ENCODE measurements at places on chromosomes 7 and 10.
A peak's percentile ranks its signal among the peaks of the same experiment; 100 is the strongest.

DNA sequence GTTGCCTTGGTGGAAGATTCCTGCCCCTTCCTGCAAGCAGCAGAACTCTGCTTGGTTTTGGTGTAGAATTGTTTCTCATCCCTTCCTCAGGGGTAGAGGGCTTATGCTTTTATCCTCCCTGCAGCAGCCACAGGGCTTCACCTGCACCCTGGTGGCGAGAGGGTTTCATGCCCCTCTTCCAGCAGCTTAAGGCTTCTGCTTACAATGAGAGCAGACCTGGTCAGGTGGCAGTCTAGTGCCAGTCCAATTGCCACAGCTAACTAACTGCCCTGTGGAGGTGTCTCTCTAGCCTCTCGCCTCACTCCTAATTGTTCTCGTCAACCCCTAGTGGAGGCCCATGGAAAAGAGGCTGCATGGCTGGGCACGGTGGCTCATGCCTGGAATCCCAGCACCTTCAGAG is 19.3 kb downstream of the ACBD7 start:
- no peak for DNase-seq

DNA sequence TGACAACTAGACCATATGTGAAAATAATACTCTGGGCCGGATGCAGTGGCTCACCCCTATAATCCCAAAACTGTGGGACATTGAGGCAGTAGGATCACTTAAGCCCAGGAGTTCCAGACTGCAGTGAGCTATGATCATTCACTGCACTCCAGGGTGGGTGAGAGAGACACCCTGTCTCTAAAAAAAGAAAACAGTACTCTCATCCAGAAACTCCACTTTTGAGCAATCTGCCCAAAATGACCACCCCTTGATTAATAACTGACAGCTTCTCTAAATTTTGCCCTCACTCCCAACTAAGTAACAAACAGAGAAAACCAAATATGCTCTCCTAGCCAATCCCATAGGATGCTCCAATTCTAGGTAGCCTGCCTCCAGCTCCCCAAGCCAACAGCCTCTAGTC is 62.5 kb upstream of the AKR1E2 start:
- no peak for DNase-seq

- no peak for DNase-seq
These were observed 26.0 kb upstream of the THSD7A start for GRCh38 chr7:11858026-11858425.

GRCh38 chr10:79995979-79996634 is 47.2 kb upstream of the SFTPD start:
- no peak for DNase-seq

- DNase-seq, result no peak
These were observed 9.1 kb downstream of the MDFIC start for GRCh38 chr7:114930829-114931655.

DNA sequence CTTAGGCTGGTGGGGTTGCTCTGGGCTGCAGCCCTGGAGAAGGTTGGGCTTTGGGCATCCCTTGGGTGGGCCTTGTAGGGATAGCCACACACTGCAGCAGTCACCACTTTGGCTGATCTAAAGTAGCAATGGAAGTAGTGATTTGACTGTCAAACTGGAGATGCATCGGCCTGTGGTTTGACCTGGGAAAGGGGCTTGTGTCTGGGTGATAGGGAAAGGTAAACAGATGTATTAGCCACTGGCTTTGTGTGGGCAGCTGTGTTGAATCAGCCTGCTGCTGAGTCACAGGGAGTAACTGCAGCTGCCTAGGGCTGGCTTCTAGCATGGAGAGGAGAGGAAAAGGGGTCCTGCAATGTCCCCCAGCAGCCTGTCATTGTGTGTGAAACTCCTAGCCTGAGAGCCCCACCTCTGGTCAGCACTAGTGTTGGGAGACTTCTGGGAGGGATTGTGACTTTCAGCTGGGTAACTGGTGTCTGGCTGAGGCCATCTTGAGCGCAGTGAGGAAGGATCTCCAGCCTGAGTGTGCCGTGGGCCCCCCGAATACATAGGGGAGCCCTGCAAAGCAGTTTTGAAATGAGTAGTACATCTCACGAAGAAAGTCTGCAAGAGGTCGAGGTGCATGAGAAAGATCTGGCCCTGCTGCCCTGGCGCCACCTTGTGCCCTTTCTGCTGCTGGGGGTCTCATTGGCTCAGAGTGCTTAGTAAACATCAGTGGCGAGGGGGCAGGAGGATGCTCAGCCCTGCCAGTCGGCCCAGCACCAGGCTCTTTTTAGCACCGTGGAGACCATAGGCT is 117.3 kb downstream of the FANK1 start:
- peak; percentile 6 for DNase-seq

- DNase-seq, result no peak
These were observed 83.7 kb downstream of the KIAA1217 start for GRCh38 chr10:24292304-24293293.

GRCh38 chr7:58316-58715 is 134.1 kb upstream of the FAM20C start:
- no peak for DNase-seq

DNA sequence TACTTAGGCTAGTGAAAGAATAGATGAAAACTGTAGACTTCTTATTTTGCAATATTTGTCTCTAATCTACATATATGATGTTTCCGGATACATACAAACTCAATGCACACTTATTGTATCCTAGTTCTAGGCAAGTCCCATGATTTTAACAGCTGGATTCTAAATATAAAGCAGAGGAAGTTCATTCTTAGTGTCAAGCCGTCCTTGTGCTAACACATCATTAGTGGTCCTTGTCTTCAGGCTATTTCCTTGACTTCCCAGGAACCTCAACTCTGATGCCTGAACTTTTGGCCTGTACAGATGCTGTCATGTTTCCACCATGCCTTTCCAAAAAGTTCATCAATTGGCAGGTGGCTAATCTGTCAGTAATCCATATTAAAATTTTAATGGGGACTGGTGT is 301.9 kb upstream of the DGKB start:
- no peak for DNase-seq

DNA sequence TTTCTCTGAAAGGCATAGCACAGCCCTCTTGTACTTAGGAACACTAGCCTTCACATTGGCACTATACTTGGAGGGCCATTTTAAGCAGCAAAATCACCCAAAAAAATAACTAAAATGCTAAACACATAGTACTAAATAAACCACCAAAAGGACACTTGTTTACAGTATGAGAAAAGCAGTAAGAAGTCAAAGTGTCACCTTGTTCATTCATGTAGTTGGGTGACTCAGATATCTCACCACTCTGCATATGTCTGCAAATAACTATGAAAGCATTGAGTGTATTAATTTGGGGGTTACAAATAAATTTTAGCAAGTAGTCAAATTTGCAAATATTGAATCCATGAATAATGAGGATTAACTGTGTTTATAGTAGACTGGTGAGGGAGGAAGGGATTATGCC is 107.6 kb downstream of the ELAPOR2 start:
- DNase-seq, result no peak

- DNase-seq, result no peak
These were observed 2.7 kb upstream of the PNLIPRP1 start for GRCh38 chr10:116587878-116588591.

DNA sequence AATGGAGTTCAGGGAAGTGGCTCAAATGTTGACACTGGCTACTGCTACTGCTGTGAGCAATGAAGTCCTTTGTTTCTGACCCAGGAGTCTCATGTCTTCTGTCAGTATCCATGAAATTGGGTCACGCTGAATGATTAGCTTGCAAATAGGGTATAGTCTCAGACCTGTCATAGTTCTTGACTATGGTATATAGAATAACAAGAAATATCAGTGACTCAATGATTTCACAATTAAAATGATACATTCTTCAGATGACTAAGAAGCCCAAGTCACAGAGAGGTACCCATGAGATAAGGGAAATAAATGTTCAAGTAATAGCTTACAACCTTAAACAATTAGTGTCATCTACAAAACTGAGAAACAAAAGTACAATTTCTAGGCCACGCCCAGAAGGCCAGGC is 89.3 kb downstream of the LYZL2 start:
- no peak for DNase-seq

GRCh38 chr10:133461841-133462240 is 8.1 kb downstream of the SCART1 start:
- no peak for DNase-seq

- no peak for DNase-seq
These were observed 37.4 kb upstream of the KDM7A start for GRCh38 chr7:140214075-140214684.

GRCh38 chr7:82389876-82390275 is 53.7 kb downstream of the CACNA2D1 start:
- no peak for DNase-seq

GRCh38 chr10:100766693-100767421 is 21.5 kb downstream of the PAX2 start:
- DNase-seq, result no peak

DNA sequence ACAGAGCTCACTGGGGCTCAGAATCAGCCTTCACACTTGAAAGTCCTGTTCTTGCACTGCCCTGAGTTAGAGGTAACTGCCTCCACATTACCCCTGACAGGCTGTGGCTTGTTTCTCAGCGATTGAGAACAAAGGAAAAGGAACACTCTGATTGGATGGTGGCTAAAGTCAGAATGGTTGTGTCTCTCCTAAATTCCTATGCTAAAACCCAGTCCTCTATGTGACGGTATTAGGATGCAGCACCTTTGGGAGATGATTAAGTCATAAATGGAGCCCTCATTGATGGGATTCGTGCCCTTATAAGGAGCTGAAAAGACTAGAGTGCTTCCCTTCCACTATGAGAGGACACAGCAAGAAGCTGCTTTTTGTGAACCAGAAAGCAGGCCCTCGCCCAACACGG is 38.9 kb upstream of the DGKI start:
- no peak for DNase-seq

DNA sequence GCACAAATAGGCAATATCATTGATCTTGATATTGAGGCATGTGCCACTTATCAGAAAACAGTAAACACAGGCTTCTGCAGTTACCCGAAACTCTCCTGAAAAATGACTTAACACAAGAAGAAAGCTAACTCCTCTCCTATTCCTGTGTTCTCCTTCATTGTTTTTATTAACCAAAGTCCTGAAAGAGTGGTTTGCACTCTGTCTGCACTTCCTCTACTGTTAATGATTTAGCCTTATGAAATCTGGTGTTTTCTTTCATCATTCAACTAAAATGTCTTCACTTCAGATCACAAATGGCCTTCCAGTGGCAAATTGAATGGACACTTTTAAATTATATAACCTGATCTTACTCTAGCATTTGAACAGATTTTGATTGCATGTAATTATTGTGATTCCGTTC is 630.6 kb upstream of the PHF14 start:
- no peak for DNase-seq

DNA sequence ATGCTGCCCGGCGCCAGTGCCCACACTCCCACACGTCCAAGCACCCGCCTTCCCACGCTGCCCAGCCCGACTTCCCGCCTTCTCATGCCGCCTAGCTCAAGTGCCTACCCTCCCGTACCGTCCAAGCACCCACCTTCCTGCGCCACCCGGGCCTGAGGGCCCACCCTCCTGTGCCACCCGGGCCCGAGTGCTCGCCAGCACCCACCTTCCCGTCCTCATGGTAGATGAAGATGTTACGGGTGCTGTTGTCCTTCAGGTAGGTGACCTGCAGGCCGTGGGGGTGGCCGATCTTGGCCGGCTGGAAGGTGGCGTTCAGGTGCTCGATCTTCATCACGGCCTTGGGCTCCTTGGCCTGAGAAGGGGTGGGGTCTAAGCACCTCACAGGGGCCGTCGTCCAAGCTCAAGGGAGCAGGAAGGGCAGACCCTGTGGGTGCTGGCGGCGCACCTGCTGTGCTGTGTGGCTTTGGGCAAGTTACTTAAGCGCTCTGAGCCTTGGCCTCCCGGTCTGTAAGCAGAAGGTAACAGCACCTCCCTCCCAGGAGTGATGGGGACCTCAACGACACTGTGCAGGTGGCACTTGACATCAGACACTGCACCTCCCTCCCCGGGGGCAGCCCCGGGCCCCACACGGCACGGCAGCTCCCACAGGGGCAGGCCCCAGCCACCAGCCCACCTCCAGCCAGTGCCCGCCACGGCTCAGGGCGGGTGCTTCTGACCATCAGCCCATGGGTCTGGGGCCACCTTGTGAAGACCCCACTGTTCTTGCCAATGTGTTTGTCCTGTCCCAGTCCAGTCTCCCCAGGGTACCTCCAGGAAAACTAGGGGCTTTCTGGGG is 27.8 kb downstream of the GET4 start:
- no peak for DNase-seq

GRCh38 chr10:66931340-66931948 is 5.6 kb downstream of the LRRTM3 start:
- DNase-seq, result peak; percentile 30

- no peak for DNase-seq
These were observed 13.7 kb downstream of the SRGN start for GRCh38 chr10:69101451-69102095.

DNA sequence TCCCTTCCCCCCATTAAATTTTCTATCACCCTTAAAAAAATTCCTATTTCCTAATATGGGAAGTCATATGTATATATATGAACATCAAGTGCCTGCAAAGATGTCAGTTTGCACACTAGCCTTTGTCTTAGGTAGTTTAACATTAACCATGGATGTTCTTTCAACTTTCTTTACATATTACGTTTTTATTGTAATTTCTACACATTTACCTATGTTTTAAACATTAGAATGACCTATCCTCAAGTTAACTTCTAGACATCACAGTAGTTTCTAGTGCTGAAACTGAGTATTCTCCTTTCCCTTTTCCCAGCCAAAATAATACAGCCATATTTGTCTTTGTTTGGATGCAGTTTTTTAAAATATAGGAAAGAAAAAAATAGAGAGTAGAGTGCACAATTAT is 5.8 kb downstream of the DLX6 start:
- DNase-seq, result no peak

GRCh38 chr10:50369931-50370330 is 118.6 kb upstream of the ASAH2 start:
- DNase-seq, result no peak

- peak; percentile 89 for DNase-seq
These were observed 110.7 kb downstream of the ZNF467 start for GRCh38 chr7:149662591-149663095.

- no peak for DNase-seq
These were observed 28.0 kb downstream of the DNAJC1 start for GRCh38 chr10:21975378-21975990.

DNA sequence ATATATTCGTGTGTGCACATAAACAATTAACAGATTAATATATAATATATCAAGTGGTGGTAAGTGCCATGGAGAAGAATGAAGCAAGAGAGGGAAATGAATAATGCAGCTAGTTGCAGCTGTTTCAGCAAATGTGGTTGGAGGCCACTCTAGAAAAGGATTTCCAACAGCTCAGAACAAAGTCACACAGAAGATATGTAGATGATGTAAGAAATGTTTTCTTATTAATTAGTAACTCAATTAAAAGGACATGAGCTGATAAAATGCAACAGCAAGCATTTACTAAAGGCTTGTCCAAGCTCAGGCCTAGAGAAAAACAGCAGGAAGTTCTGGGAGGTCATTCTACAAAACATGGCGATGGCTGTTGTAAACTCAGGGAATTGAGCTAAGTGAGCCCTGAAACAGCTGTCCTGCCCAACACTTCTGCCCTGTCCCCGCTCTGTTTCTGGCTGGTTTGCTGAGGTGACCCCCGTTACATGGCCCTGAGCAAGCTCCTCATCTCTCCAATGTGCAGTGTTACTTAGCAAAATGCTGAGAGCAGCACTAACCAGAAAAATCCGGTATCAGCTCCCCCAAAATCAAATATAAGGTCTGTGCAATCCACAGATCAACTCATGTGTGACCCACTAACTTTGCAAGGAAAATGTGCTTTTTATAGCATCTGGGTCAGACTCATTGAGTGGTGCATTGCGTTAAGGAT is 23.4 kb upstream of the C10orf67 start:
- DNase-seq, result no peak

GRCh38 chr7:98249106-98249505 is 2.9 kb downstream of the TECPR1 start:
- DNase-seq, result no peak

Measured in NT2/D1 (cell line).